ENCODE measurements at places on chromosomes 11 and 22. TPM values are rescaled to one million over a fixed set of nuclear protein-coding genes. Genes with fewer than 3 reads are reported as not detected.

OR51B2 gene
- not detected for total RNA-seq

CYB5R2 gene
- 37.1 TPM for total RNA-seq

P4HA3 gene
- not detected for total RNA-seq

SLC5A1 gene
- total RNA-seq, result 0.06 TPM

RGL4 gene
- not detected for total RNA-seq

CARD18 gene
- total RNA-seq, result not detected

DDIAS gene
- total RNA-seq, result 19.9 TPM

OR2AT4 gene
- total RNA-seq, result 0.22 TPM

LIMK2 gene
- total RNA-seq, result 45.8 TPM

F2 gene
- 0.06 TPM for total RNA-seq

ZNRF3 gene
- total RNA-seq, result 12.0 TPM

CSRP3 gene
- not detected for total RNA-seq

TMEM138 gene
- total RNA-seq, result 37.6 TPM

MRGPRX4 gene
- total RNA-seq, result not detected

HSPB2 gene
- not detected for total RNA-seq

GRIK4 gene
- total RNA-seq, result 0.68 TPM

MYRF gene
- 5.8 TPM for total RNA-seq

FERMT3 gene
- 0.31 TPM for total RNA-seq

TLCD5 gene
- total RNA-seq, result 25.1 TPM

GSTP1 gene
- 1,035 TPM for total RNA-seq

PKNOX2 gene
- 7.2 TPM for total RNA-seq

MS4A13 gene
- not detected for total RNA-seq

GLYAT gene
- total RNA-seq, result not detected

TUB gene
- 41.3 TPM for total RNA-seq

TRIM48 gene
- total RNA-seq, result not detected

LDLRAD3 gene
- 35.6 TPM for total RNA-seq

MS4A12 gene
- not detected for total RNA-seq

LARGE2 gene
- 13.4 TPM for total RNA-seq

MS4A7 gene
- total RNA-seq, result not detected
